ENCODE measurements at places on chromosomes 3 and 15.

- DNase-seq: no peak
Measured at GRCh38 chr3:54536450-54536849, 391.4 kb downstream of the LRTM1 start.

- no peak for DNase-seq
Measured at GRCh38 chr3:184737063-184737462, 25.2 kb upstream of the MAGEF1 start.

GRCh38 chr3:99866261-99866761 lies 48.6 kb downstream of the CMSS1 start:
- peak; percentile 69 for DNase-seq

DNA sequence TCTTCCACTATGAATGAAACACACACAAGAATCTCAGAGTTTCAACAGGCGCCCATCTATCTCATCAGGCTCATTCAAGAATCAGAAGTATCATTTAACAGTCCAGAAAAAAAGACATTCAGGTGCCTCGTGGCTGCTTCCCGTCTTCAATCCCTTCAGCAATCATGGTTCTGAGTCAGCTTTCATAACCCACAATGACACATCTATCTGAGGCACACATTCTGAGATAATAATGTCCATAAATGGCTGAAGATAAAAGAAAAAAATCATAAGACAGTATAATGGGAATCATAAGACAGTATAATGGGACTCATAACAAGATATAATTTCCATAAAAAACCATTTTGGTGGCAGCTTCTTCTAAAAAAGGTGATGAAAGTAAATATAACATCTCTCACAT lies 52.4 kb downstream of the TNIK start:
- peak; percentile 42 for DNase-seq
